ENCODE measurements at places on chromosomes 11 and 22.

GRCh38 chr22:49977578-49977977 lies 17.0 kb downstream of the PIM3 start:
- no peak for DNase-seq

DNA sequence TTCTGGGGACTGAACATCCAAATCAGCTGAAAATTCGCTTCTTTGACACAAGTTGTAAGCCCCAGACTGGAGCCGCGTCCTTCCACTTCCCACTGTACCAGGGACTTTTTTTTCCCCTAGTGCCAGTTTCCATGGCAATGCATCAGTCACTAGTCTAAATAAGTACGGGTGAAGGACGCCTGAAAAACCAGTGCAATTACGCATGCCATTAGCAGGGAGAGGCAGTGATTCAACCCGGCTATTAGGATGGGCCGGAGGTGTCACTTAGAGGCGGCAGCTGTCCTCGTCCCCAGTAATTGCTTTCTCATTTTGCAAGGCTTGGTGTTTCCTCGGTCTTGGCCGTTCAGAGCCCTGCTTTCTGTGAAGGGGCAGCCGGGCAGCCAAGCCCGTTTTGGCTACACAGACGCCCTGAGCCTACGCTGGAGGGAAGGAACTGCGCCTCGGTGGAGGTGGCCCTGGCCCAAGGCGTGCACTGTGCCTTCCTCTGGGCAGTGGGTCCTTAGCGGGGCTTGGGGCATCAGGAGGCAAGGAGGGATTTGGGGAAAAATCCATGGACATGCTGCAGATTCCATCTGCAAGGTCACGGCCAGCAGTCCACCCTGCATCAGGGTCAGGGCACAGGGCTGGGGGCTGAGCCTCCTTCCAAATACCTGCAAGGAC lies 319.7 kb downstream of the CTTN start:
- no peak for DNase-seq

DNA sequence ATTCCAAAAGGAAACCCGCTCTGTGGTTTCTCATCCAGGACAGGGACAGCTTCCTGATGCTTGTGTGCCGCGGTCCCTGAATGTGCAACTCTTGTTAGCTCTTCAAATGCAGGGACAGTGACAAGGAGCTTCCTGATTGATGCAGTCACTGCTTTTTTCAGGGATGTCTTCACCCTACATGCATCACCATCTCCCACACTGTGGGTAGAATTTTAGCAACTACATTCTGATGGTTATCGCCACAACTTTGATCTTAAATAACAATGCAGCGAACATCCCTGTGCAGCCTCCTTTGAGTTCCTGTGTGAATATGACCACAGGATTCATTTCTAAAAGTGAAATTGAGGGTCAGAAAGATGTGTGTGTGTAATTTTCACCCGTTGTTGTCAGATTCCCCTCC lies 115.0 kb downstream of the GGTLC2 start:
- DNase-seq = no peak

GRCh38 chr22:42553475-42554361 lies at the start of gene SERHL2:
TSS of gene SERHL2 (plus strand) at chr22:42553956. CDS start at chr22:42554021, 65 bp downstream.
- DNase-seq = peak; percentile 80

DNA sequence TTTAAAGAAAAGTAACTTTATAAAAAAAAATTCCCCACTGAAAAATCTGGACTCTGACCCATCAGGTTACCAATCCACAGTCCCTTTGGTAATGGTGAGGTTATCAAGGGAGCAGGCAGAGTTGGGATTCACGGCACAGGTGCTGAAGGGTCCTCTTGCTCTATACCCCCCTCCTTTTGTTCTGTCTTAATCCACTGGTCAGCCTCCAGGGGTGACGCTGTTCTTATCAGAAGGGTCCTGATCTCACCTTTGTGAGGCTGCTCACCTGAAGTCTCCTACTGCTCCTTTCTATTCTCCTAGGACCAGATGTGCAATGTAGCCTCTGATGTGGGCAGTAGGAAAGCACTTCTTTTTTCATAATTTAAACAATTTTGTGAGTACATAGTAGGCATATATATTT lies 80.6 kb upstream of the E2F8 start:
- no peak for DNase-seq

GRCh38 chr11:67275606-67276409 lies 9.5 kb downstream of the GRK2 start:
- no peak for DNase-seq

DNA sequence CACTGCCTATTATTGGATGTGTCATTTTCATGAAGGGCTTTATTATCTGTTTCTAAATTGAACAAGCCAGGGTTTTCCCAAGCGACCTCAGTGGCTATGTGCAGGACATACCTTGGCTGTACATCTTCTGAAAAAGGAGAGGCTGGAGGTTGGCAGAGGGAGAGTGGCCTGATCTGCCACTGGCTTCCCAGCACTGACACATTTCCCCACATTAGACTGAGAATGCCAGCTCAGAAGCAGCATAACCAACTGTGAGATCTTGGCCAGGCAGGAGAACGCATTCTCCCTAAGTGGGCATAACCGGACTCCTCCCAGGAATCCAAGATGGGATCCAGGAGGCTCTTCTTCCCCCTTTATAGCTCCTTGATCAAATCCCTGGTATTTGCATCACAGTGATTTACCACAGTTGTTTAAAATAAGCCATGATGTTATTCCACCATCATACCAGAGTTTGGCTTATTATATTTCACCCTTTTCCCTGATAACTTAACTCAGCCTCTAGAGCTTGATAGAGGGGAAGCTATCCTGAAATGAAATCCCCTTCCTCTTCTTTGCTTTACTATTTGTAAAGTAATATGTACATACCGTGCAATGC lies 33.8 kb downstream of the AMOTL1 start:
- no peak for DNase-seq

DNA sequence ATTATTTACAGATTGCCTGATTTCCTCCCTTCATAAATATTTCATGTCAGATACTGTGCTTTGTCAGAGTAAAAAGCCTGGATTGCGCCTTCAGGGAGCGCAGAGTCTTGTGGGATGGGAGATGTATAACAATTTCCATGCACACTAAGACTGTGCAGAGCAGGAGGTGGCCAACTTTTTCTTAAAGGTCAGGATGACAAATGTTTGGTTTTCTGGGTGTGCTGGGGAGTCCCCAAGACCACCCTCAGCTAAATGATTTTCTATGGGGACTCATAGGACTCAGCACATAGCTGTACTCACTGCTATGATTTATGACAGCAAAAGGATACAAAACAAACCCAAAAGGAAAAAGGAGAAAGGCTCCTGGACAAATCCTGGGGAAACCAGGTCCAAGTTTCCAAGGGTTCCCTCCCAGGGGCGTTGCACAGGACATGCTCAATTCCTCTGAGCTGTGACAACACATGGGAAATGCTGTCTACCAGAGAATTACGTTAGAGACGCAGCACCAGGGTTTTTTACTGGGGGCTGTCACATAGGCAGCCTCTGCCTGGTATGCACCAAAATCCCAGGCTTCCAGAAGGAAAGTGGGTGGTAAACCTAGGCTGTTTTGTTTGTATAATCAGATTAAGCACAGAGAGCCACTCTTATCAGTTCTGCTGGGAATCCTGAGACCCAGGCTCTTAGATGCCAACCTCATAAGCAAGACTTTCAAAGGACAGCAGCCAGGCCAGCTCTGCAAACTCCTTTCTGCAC lies 59.1 kb downstream of the CSNK2A3 start:
- no peak for DNase-seq

- no peak for DNase-seq
Measured at GRCh38 chr11:68014947-68015447, 4.9 kb downstream of the ALDH3B1 start.

- DNase-seq = no peak
Measured at GRCh38 chr11:95241681-95242081, 10.7 kb upstream of the SESN3 start.

DNA sequence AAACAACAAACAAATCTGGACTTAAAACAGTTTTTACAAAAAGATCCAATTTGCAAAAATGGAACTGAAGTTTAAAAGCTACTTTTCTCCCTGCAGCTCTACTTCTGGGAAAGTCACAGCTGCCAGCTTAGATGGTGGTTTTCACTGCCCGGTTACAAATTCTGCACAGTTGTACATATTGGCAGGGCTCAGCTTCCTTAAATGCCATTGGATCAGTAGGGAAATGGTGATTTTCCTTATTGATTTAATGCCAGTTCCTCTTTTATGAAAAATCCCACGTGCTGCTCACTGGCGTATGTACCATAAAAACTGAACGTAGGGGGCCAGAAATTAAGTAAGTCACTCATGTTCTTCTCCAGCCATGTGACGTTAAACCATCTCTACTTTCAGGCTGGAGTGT lies 22.8 kb downstream of the GRAP2 start:
- DNase-seq = no peak

DNA sequence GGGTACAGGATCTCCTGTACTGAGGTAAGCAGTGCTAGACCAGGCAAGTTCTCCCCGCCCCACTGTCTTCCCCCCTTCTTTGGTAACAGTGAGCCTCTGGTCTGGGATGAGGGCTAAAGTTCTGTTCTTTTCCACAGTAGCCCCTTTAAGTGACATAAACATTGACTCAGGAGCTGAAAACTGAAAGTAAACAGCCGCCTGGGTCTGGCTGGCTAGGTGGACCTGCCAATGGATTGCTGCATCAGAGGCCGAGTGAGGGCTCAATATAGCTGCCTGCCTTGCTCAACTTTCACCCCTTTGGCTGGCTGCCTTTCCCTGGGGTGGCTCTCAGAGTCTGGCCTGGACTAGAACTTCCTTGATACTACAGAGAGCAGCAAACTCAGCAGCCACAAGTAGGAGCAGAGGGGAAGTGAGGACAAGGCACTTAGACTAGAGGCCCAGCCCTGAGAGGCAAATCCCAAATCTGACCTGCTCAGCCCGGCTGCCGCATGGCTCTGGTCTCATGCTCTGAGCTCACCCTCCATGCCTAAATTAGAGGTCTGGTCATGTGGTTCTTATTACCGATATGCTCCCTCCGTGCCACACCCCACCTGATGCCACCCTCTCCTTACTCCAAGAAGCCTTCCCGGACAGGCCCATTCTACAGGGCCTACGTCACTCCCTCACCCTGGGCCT lies 9.6 kb upstream of the UCP3 start:
- DNase-seq = no peak

- no peak for DNase-seq
Measured at GRCh38 chr11:132686886-132687285, 845.4 kb downstream of the OPCML start.

DNA sequence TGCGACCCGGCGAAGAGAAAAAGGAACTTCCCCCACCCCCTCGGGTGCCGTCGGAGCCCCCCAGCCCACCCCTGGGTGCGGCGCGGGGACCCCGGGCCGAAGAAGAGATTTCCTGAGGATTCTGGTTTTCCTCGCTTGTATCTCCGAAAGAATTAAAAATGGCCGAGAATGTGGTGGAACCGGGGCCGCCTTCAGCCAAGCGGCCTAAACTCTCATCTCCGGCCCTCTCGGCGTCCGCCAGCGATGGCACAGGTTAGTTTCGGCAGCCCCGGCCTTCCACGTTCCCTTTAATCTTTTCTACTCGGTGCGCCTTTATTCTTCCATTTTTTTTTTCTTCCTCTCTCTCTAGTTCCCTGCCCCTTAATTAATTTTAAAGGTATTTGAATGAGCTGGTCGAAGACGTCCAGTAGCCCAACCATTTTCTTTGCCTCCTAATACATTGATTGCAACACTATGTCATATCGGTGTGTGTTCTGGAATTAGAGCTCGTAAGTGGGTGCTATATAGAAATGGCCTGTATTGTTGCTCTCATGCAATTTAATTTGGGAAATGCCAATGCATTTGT lies 537 bp downstream of the EP300 start:
- no peak for DNase-seq

DNA sequence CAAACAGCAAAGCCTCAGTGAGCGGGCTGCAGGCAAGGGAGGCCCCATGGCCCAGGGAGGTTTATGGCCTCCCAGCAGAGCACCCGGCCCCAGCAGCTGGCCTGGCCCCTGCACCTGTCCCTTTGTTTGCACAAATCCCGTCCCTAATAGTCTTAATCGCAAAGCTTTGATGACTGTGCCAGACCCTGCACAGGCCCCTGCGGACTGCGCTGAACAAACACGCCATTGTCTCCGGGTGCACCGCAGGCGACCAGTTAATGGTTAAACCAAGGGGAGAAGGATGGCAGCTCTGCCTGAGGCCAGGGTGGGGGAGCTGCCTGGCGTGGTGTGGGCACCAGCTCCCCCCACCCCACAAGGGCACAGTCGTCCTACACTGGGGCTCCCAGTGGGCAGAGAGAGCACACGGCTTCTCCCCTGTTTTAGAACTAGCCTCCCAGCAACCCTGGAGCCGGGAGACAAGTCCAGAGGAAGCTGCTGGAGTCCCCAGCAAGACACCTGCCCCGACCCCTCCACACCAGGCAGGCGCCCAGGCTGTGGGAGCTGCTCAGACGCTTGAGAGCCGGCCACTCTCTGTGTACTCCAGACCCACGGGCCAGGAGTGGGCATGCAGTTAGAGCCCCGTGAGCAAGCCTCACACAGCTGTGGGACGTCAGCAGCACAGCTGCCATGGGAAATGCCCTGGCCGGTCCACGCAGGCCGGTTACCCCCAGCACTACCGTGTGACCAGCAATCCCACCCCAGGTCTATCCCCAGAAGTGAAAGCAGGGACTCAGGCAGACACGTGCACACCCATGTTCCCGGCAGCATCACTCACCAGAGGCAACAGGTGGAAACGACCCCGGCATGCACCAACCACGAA lies 39.7 kb upstream of the TH start:
- DNase-seq = no peak

- DNase-seq = no peak
Measured at GRCh38 chr11:17550450-17551346, 3.6 kb downstream of the OTOG start.

- DNase-seq = no peak
Measured at GRCh38 chr11:114295676-114296604, at the start of gene NNMT. TSS of gene NNMT (plus strand) at chr11:114296399. CDS start at chr11:114296557, 158 bp downstream.

Data from T-cell (primary cell).